CD4-positive, alpha-beta T cell (primary cell): ENCODE measurements at places on chromosomes 4 and X.

GRCh38 chr4:53490965-53491622, 100.2 kb downstream of the LNX1 start:
- H3K27me3 ChIP-seq = peaks cover 10% of the 10 kb centered on the region
- H3K4me1 ChIP-seq = no peaks in the 10 kb centered on the region
- no peak overlapping the region for H3K27ac ChIP-seq
- H3K36me3 ChIP-seq = no peaks in the 10 kb centered on the region
- no peak for DNase-seq
- H3K4me3 ChIP-seq = no peak overlapping the region

DNA sequence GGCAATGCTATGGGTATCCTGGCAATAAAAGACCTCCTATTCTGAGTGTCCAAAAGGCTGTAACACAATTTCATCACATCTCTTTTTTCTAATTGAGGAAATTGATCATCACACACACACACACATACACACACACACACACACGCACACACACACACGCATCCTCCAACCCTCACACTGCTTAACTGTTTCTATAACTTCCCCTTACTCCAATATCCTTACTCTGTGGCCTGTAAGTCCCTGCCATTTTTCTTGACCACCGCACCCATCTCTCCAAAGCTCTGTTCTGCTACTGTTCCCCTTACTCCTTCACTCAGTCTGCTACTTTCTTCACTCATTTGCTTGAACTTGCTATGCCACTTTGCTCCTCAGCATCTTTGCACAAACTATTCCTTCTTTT, 115.6 kb downstream of the AMELX start:
- DNase-seq = no peak
- no peaks in the 10 kb centered on the region for H3K27me3 ChIP-seq
- no peaks in the 10 kb centered on the region for H3K4me1 ChIP-seq
- no peak overlapping the region for H3K4me3 ChIP-seq
- H3K27ac ChIP-seq = no peak overlapping the region
- H3K36me3 ChIP-seq = no peaks in the 10 kb centered on the region

DNA sequence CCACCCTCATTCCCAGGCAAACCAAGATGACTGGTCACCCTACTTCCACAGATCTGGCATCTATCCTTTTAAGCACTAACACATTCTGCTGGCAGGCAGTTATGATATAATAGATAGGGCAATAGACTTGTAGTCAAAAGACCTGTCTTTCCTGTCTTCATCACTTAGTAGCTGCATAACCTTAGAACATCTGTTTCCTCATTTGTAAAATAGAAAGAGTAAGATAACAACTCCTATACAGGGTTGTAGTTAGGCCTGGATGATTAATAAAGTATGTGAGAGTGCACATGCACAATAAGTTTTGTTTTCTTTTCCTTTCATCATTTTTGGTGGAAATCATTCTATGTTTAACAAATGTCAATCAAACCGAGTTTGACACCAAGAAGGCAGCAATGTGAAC, 72.1 kb downstream of the GPR82 start:
- no peaks in the 10 kb centered on the region for H3K27me3 ChIP-seq
- H3K4me3 ChIP-seq = no peak overlapping the region
- no peak for DNase-seq
- H3K4me1 ChIP-seq = peaks cover 18% of the 10 kb centered on the region
- no peak overlapping the region for H3K27ac ChIP-seq
- no peaks in the 10 kb centered on the region for H3K36me3 ChIP-seq

DNA sequence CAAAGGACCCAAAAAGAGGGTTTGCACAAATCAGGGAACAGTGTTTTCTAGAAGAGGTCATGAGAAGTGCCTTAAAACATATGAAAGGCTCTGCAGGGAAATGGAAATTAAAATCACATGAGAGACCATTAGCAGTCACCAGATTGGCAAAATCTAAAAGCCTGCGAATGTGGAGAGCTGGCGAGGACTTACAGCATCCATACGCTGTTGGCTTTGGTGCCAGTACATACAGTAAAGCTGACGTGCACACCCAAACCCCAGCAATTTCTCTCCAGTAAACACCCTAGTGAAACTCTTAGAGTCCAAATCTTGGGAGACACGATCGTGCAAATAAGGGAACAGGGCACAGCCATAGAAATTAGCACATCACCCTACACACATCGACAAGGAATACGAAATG, 25.4 kb upstream of the PPP2R2C start:
- DNase-seq = no peak
- no peak overlapping the region for H3K4me3 ChIP-seq
- H3K27ac ChIP-seq = no peak overlapping the region

DNA sequence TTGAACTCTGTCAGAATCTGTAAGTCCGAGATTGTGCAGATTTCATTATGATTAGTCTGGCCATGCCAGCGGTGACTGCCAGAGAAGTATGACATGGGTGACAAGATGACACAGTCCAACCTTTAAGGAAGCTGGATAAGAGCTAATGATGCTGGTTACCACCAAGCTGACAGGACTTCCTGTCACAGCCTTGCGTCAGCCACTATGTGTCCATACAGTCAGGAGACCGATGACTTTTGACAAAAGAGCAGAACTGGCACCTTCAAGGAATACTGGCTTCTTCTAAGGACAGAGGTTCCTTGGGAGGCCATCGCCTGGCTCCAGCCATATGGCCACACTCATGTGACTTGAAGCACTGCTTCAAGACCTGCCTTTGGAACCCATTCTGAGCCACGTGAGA, 67.2 kb upstream of the TFDP3 start:
- no peaks in the 10 kb centered on the region for H3K27me3 ChIP-seq
- no peak for DNase-seq
- no peak overlapping the region for H3K4me3 ChIP-seq
- no peak overlapping the region for H3K27ac ChIP-seq

GRCh38 chrX:134520860-134521390, 61.0 kb downstream of the HPRT1 start:
- no peaks in the 10 kb centered on the region for H3K4me1 ChIP-seq
- H3K27me3 ChIP-seq = no peaks in the 10 kb centered on the region
- no peak for DNase-seq
- no peak overlapping the region for H3K27ac ChIP-seq
- H3K36me3 ChIP-seq = no peaks in the 10 kb centered on the region

- no peak overlapping the region for H3K27ac ChIP-seq
- H3K27me3 ChIP-seq = no peaks in the 10 kb centered on the region
- DNase-seq = no peak
Measured at GRCh38 chrX:57451426-57452020, 140.3 kb upstream of the ZXDB start.

GRCh38 chr4:47551682-47552081, 66.6 kb downstream of the ATP10D start:
- no peaks in the 10 kb centered on the region for H3K27me3 ChIP-seq
- no peaks in the 10 kb centered on the region for H3K36me3 ChIP-seq
- no peaks in the 10 kb centered on the region for H3K4me1 ChIP-seq
- H3K27ac ChIP-seq = no peak overlapping the region
